ENCODE measurements at places on chromosomes 4 and X. TPM values are rescaled to one million over a fixed set of nuclear protein-coding genes. Genes with fewer than 3 reads are reported as not detected.
A peak's percentile ranks its signal among the peaks of the same experiment; 100 is the strongest.

GLRA3 gene
- total RNA-seq = not detected

RASSF6 gene
- 1.6 TPM for total RNA-seq

COL4A6 gene
- 58.3 TPM for total RNA-seq

DNA sequence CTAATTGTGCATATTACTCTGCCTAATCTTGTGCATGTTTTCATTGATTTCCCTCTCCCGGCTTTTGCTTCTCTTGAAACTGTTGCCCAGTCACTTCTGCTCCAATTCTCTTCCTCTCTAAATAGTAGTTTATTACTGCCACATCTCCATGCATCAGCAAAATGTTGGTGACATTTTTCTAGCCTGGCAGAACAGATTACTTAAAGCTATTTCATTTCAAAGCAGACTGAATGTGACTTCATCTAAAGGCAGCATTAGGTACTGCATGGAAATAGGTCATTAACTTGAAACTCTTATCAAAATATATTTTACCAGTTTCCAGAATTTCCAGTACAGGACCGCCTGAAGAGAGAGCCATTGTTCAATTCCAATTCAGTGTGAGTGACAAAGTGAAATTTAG, 52.4 kb downstream of the HPGDS start:
- no peak for DNase-seq

GRCh38 chr4:161291222-161291621, 872.6 kb downstream of the FSTL5 start:
- no peak for DNase-seq

IL2RG gene
- total RNA-seq = 1.5 TPM

- DNase-seq = no peak
Measured at GRCh38 chrX:80138938-80139337, 124.4 kb downstream of the TBX22 start.

DNA sequence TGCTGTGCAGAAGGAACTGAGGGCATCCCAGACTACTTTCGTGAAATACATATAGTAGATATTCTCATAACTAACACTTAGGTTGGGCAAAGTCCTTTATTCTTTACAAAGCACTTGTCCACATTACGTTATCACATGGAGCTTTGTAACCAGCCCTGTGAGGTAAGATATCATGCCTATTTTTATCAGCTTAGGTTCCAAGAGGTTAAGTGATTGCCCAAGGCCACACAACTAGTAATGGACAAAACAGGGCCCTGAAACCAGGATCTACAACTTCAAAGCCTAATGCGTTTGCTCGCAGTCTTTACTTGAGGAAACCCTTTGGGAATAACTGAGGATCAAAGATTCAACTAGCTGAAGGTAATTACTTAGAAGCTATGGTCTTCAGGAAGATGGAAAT, 261.5 kb downstream of the GPC3 start:
- DNase-seq = no peak

HSFX2 gene
- not detected for total RNA-seq

RAB9B gene
- total RNA-seq = 0.07 TPM

GRCh38 chr4:158783785-158784184, 15.0 kb downstream of the FNIP2 start:
- no peak for DNase-seq

DNA sequence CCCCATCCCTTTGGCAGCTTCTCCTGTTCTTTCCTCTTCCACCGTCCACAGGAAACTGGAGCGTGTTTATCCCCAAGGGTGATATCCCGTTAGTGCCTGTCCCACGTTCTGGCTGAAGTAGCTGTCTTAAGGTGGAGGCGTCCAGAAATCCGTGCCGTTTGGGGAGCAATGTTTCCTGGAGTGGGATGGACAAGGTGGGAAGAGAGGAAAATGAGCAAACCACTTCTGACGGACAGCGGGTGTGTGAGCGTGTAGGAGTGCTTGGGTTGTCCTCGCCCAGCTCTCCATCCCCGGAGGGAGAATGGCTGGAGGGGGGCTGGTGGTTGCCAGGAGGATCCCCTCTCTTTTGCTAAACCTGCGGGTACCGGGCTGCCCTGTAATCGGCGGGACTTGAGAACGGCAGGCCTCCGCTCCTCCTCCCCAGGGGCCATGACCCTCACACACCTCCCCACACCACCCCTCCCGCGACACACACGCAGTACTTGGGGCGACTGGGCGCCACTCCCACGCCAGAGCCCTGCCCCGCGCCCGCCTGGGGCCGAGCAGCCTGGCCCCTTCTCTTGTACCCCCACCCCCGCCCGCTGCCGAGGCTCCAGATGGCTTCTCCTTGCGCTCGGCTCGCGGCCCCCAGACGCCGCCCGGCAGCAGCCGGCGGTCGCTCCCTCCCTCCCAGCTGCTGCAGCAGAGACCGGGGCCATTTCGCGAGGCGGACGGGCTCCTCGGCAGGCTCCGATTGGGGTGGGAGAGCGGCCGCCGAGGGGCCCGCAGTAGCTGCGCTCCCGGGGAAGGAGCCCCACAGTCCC, 13.9 kb upstream of the PRDM8 start:
- peak; percentile 20 for DNase-seq

TDO2 gene
- not detected for total RNA-seq

DNA sequence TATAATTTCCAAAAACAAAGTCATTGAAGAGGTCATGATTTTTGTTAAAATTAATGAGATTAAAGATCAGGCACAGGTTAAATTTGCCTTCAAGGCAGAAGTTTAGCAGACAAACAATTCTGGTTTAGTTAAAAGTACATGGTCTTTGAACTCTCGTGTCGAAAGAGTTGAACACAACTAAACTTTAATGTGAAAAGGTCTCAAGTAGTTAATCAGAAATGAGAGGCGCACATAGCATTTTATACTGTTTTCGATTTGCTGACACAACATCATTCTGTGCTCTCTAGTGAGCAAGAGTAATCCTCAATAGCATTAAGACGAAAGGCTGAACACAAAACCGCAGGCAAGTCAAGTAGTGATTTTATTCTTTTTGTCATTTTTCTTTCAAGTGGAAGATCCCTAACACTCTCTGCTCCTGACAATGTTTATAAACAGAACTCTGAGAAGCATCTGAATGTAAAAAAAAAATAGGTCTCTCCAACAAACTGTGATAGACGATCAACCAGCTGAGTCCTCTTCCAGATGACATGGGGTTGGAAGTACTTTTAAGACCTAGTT, 49.8 kb downstream of the SH3RF1 start:
- no peak for DNase-seq

GRCh38 chr4:149910177-149910576, 94.5 kb upstream of the IQCM start:
- no peak for DNase-seq

DNA sequence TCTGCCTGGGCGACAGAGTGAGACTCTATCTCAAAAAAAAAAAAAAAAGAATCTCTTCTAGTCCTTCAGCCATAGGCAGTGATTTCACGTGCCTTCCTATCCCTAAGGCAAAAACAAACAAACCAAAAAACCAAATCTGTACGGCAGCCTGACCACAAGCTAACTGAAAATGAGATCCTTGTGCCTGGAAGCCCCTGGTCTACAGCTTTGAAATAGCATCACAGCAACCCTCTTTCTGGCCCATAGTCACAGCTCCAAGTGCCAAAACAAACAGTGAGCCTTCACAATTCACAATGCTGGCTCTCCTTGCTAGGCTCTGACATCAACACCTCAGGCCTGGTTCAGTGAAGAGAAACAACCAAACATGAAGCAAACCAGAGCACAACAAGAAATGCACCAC, 46.1 kb downstream of the TMEM150C start:
- peak; percentile 90 for DNase-seq

ARHGEF38 gene
- total RNA-seq = not detected

DNA sequence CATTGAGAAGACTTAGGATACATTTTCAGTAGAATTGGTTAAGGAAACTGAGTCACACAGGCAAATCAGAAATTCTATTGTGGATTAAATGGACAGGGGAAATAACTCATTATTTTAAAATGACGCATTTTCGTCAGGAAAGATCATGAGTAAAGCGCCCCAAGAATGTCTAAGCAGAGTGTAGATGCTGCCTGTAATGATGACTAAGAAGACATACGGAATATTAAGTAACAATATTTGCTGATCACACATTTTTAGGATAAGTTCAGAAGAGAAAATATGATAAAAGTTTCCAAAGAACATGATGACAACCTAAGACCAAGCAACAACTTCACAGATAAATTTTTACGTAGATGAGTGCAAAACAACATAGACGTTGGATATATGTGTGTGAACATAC, 596.3 kb upstream of the TENM3 start:
- peak; percentile 27 for DNase-seq

DNA sequence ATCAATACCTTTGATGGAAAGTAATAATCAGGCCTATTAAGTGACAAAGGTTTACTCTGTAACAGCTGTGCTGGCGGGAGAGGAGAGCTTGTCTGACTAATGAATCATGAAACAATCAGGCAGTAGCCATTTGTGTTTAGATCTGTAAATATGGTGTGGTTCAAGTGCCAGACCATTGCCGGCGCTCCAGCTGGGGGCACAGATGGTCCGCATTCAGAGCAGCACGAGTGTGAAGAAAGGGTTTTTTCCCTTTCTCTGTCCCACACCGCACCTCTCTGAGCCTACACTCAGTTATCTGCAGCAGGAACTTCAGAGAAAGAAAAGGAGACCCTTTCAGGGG, 111.3 kb upstream of the PAQR3 start:
- DNase-seq = no peak

GRCh38 chr4:172982151-172982590, 186.4 kb upstream of the GALNT7 start:
- DNase-seq = peak; percentile 97

GRCh38 chr4:16207409-16207808, 18.9 kb downstream of the TAPT1 start:
- no peak for DNase-seq

- DNase-seq = no peak
Measured at GRCh38 chrX:16851421-16851820, 18.7 kb downstream of the RBBP7 start.

Data from MCF 10A (cell line).